Inflammatory macrophage treated with lipopolysaccharide for 1 hour (primary cell): ENCODE measurements at places on chromosomes 13 and 19.

DNA sequence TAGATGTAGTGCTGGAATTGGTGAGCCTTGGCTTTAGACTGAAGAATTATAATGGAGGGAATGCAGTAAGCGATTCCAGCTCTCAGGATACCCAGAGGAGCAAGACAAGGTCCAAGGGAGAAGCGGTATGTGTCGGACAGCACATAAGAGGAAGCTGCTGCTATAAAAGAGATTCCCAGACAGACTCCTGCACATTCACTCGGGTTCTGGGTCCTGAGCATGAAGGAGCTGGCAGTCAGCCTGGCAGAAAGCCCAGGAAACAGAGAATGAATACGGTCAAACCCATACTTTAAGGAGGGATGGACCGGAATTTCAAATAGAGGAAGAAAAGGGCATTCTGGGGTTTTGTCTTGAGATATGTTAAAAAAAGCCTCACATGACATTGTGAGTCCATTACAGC is 308.3 kb downstream of the DNAJC15 start:
- no peak for DNase-seq

DNA sequence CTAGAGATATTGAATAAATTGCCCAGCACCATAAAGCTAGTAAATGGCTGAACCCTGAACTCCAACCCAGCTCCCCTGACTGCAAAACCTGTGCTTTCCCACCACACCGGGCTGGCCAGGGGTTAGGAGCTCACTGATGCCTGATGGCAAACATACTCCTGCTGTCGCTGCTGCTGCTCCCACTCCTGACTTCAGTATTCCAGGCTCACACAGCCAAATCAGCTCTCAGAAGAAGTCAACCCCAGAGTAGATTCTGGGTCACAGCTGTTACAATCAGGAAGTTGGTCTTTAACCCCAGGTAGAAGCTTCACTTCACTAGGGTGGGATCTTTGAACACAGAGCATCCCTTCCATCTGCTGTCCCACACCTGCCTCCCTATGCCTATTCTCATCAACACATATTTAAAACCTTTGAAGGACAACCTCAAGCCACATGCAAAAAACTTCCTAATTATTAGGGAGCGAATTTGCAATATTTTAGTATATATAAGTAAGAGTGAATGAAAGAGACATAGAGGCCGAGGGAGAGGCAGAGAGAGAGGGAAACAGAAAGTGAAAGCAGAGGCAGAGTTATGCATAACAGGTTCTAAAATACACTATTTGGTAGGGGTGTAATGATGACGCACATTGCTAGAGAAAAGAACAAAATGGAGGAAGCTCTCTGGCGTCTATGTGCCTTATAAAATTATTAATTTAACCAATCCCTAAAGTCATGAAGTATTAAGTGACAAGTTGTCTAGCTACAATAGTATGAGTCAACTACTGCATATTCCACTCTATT is 99.4 kb upstream of the SERP2 start:
- peak; percentile 72 for DNase-seq

DNA sequence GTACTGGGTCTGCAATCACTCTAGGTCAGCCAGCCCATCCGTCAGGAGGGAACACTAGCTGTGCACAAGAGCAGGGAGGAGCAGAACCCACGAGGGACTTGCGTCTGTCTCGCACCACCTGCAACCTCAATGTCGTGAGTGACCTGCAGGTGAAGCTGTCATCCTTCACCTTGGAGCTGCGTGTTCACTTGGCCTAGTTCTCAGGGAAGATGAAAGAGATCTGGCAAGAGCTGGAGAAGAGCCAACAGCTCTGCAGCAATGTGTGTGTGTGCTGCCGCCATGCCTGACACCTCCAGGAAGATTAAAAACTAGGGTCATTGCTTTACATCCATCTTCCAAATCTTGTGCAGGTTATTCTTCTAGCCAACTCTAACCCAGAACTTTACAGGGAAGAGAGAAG is 117.6 kb upstream of the MRI1 start:
- DNase-seq: no peak

- no peak for DNase-seq
Measured at GRCh38 chr13:21336609-21337349, 122.3 kb downstream of the ZDHHC20 start.

DNA sequence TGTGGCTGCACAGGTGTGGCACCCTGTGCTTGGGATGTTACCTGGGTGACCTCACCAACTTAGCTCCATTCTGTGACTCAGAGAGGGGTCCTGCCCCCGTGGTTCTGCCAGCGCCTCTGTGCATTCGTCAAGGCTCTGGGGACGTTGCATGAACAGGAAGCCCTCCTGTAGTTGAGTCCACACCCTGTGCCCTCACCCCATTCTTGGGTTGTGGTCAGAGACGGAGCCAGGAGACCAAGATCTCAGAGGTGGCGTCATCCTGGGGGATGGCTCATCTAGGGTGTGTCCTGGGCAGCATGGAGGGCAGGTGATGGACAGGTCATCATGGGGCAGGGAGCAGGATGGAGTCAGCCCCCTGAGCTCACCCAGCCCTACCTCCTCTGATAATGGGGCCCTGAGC is 2.5 kb downstream of the COX6B2 start:
- DNase-seq: no peak

- DNase-seq: no peak
Measured at GRCh38 chr13:75016225-75016624, 465.7 kb downstream of the TBC1D4 start.

GRCh38 chr13:44819245-44819644 is 170.0 kb downstream of the NUFIP1 start:
- no peak for DNase-seq

DNA sequence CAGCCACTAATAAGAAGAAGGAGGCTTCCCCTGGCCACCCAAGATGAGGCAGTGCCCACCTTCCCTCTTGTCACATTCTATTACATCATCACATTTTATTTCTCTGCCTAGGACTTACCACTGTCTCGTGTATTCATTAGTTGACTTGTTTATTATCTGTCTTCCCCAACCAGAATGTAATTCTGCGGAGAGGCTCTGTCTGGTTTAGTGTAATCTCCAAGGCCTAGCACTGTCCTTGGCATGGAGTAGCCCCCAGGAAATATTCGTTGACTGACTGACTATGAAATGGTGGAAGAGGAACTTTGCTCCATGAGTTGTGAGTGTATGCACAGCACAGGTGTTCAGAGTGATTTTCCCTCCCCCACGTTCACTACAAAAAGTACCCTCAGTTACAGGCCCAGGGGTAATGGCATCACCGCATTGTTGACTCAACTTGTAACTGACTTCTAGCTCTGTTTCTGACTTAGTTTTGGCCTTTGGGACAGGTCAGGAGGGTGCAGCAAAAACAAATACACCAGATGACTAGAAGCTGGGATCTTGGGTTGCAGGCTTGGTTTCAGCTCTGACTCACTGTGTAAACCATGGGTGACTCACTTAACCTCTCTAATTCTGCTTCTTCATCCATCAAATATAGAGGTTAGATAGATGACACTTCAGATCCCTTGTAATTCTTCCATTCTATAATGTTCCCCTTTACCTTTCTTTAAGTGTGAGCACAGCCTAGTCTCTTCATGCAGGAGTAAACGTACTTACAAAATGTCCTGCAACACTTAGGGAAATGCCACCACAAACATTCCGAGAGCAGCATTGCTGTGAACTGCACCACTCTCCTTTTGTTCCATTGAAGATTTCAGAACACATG is 229.7 kb downstream of the KCNRG start:
- peak; percentile 56 for DNase-seq

DNA sequence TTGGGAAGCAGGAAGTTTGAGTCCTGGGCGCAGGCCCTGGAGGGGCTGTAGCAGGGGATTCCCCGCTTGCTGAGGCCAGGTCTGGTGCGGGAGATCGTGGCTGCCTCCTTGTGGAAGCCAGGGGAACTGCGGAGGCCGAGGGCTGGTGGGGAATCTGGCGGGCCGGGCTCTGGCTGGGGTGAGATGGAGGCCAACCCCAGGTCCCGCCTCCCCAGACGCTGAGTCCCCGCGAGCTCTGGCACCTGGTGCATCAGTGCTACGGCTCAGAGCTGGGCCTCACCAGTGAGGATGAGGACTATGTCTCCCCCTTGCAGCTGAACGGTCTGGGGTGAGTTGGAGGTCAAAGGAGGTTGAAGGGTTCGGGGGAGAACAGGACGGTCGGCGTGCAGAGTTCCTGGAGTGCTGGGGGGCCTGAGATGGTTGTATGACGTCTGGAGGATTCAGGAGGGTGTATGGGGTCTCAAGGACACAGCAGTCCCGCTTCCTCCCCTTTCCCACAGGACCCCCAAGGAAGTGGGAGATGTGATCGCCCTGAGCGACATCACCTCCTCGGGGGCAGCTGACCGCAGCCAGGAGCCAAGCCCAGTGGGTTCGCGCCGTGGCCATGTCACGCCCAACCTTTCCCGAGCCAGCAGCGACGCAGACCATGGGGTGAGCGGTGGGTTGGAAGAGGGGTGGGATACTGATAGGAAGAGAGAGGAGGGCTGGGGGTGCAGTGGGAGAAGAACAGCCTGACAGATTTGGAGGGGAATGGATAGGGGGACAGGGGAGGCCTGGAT is 13.1 kb downstream of the GRAMD1A start:
- DNase-seq: peak; percentile 90

DNA sequence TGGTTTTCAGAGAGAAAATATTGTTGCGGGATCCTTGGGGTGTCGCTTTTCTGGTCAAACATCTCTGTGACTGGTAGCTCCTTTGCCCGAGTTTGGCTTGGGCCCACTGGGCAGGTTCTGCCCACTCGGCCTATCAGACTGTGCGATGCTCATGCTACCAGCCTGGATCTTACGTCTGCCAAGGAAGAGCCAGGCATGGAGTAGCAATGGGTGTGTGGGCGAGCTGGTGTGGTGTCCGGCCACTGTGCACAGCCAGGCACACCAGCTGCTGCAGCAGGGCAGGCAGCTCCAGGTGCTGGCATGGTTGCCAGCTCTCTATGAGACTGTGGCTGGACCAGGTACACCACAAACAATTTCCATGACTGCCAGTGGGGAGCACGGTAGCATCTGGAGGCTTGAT is 1351.8 kb upstream of the PCDH20 start:
- DNase-seq: no peak

DNA sequence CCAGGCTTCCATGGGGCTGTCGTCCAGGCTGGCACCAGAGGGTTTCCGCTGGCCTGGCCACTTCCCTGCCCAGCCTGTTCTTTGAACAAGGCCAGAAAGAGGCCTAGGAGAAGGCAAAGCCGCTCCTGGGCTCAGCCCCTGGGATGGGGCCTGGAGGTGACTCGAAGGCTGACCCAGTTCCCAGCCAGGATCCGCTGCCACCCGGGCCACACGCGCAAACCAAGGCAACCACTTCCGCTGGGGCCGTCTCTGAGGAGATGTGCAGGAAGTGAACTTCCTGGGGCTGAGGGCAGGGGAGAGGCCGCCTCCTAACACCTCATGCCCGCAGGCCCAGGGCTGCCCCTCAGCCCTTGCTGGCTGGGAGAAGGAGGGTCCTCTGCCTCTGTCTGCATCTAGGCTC is 15.2 kb downstream of the PLEKHF1 start:
- DNase-seq: peak; percentile 17

- DNase-seq: no peak
Measured at GRCh38 chr13:66655847-66656454, 574.2 kb downstream of the PCDH9 start.

DNA sequence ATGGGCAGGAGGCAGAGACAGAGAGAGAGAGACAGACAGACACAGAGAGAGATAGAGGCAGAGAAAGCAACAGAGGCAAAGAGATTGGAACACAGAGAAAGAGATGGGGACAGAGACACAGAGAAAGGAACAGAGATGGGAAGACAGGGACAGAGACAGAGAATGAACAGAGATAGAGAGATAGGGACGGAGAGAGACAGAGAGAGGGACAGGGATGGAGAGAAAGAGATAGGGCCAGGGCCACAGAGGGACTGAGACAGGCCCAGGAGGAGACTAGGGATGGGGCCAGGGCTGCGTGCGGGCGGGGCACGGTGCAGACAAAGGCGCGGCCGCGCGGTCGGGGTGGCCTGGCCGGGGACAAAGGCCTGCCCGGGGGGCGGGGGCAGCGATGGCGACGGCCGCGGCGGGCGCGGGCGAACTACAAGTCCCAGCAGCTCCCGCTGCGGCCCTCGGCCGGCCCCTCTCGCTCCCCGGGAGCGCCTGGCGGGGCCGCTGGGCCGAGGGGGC is at the start of gene ZNF358:
Gene ZNF358, plus strand, starts transcription at position 459 of the 507 bp plus-strand sequence. CDS start 3,140 bp downstream, outside the sequence.
- no peak for DNase-seq

GRCh38 chr19:52099497-52100138 is 4.1 kb upstream of the ZNF841 start:
- no peak for DNase-seq

GRCh38 chr13:76820759-76821158 is 65.4 kb downstream of the KCTD12 start:
- DNase-seq: no peak

DNA sequence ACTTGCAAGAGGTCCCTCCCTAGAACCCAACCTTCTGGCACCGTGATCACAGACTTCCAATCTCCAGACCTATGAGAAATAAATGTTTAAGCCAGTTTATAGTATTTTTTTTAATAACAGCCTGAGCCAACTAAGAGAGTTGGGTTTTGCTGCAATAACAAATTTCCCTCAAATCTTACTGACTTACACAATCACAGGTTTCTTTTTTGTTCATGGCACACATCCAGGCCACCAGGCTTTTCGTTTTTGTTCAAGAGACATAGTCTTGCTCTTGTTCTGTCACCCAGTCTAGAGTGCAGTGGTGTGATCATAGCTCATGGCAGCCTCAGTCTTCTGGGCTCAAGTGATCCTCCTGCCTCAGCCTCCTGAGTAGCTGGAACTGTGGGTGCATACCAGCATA is 2.0 kb upstream of the SELENOV start:
- DNase-seq: peak; percentile 72
